ENCODE measurements at places on chromosomes 2 and 18.
A peak's percentile ranks its signal among the peaks of the same experiment; 100 is the strongest.

GRCh38 chr2:61920548-61920947 is 15.1 kb downstream of the COMMD1 start:
- no peak for DNase-seq

- DNase-seq = no peak
These were observed 174.4 kb upstream of the APCDD1 start for GRCh38 chr18:10279905-10280644.

DNA sequence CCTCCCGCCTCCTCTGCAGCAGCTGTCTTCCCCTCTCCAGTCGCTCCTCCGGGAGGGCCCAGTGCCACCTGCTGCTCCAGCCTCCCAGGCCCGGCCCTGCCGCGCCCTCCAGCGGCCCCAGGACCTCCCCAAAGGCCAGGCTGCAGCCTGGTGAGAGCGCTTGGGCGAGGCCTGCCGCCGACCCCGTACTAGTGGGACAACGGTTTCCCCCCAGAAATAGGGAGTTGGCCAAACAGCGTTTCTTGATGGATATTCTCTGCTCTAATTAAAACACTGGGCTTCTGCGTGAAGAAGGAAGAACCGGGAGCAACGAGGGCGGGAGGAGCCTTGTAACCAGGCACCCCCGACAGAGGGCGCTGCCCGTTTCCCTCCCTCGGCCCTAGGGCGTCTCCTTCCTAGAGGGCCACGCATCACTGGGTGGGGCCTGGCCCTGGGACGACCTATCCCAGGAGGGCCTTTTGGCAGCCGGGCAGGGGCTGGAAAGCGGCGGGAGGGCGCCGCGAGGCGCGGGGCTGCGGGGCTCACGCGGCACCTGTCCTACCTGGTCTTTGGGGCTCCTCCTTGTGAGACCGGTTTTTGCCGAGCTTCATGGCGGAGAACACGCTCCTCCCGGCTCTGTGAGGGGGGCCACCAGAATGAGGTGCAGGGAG is 25.4 kb upstream of the OTOF start:
- DNase-seq = peak; percentile 70

DNA sequence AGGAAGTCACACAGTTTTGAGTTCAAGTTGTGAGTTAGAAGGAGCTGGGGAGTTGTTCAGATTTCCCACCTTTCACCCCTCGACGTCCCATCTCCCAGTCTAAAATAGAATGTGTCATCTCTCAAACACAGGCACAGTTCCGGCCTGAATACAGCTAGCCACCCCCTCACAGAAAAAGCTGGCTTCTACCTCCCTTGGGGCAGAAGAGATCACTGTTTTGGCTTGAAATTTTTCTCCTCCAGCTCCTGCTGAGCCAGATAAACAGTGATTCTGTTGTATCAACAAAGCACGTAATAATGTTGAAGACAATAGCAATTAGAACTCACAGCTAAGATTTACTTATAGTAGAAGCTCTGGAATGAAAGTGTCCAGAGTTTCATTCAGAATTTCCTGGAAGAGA is 74.7 kb downstream of the KIAA2012 start:
- DNase-seq = no peak

DNA sequence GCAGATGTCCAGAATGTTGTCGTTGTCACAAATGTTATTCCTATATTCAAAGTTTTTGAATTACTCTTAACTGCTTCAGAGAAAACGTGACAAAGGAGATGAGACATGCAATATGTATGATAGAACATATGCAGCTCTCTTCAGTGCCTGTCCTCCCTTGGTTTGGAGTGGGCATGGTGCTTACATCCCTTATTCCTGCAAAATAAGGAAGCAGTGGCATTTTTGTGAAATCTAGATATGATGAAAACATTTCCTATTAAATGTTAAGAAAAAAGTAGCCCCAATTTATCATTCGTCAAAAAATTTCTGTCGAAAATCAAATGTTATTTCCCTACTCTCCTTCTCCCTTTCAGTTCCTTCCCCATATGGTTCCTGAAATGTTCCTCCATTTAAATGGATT is 457.5 kb upstream of the FANCL start:
- no peak for DNase-seq

DNA sequence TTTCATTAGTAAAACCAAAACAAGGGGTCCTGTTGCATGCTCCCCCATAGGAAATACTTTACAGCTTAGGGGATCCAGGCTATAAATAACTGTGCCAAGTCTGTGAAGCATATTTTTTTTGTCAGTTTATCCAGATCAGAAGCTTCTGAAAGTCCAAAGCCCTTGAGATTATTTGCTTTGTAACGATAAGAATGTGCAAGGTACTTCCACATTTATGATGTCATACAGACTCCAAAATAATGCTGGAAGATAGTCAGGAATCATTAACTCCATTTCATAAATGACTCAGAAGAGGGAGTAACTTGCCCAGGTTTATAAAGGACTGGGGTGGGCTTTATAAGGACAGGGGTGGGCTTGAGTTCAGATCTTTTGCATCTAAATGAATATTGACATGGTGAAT is 29.3 kb downstream of the RDH14 start:
- DNase-seq = no peak

DNA sequence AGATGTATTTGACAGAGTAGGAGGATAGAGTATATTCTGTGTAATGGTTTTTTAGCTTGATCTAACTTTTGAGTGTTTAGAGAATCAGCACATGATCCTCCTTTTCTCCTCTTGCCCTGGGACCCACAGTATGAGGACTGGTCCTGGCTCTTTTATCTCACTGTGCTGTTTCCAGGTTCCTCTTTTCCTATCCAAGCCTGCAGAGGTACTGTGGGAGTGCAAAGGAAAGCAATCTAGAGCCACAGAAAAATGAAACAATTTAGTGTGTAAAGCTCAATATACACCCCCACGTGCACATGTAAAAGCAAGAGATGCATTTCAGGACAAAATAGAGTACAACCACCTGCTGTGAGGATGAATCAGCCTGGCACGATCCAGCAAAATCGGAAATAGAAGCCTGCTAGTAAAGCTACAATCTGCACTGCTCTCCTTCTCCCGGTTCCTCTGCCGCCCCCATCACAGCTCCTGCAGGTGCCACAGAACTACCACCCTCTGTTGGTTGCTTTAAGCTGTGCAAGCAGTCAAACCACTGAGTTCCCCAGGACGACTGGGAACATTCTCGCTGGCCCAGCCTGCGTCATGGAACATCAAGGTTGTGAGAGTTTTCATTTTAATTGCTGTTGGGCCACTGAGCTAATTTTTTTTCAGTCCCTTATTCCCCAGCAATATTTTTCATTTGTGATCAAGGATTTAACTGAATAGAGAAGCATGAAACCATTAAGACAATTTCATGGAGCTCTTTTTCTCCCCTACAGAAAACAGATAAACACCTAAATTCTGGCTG is 47.8 kb upstream of the MAPRE3 start:
- DNase-seq = peak; percentile 3

Data from activated T-cell treated with anti-CD3 and anti-CD28 coated beads for 4 hours (primary cell).